ENCODE measurements at places on chromosomes 2 and 18.

GRCh38 chr2:190572246-190572645 is 37.7 kb upstream of the NEMP2 start:
- DNase-seq = no peak

DNA sequence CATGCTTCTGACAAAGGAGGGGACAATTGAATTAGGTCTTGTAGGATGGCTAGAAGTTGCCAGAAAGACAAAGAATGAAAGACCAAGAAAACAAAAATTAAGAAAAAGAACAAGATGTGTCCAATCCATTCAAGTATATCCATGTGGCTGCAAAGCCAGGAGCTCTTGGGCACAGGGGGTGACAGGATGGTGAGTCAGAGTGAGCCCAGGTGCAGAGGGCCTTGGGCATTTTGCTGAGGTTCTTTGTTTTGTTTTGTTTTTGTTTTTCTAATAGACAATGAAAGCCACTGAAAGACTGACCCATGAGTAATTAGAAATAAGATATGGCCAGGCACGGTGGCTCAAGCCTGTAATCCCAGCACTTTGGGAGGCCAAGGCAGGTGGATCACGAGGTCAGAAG is 104.6 kb upstream of the KLHL29 start:
- no peak for DNase-seq

DNA sequence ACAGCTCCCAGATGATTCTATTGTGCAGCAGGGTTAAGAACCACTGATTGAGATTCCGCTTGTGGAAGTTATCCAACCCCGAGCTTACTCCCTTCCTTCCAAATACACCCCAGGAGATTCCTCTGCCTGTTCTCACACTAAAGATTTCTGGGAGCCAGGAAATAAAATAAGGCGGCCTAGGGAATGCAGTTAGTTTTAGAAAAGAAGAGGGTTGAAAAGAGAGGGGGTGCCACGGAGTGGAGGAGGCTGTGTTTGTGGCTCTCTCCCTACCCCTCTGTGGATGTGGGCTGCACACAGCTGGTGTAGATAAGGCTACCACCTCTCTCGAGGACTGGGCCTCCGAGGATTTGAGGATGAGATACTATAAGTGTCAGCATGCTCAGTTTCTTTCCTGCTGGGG is 25.1 kb upstream of the SP3 start:
- DNase-seq = no peak

DNA sequence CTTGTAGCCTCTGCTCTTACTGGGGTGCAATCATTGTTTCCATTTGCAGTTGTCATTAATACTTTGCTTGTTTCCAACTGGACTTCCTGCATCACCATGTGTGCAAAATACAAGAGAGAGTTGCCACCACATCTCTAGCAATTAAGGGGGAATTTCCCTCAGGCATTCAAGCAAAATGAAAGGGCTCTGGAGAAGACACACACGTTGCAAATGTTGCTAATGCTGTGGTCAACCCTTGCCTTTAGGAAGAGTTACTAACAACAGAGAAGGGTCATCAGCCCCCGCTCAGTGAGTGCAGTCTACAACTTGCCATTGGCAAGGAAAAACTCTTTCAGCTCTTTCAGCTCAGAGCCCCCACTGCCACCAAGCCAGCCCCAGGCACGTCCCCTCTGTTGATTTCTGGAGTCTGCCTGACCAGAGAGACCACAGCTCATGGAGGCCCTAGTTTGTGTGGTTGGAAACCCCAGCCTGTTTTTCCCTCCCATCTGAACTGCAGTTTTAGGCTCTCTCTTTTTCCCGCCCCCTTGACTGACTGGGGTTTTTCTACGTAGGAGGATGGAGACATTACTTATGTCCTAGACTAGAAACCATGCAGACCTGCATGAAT is 25.9 kb upstream of the GPR45 start:
- no peak for DNase-seq

GRCh38 chr18:75089748-75090327 is 119.1 kb downstream of the PTGR3 start:
- no peak for DNase-seq

GRCh38 chr2:225171350-225171749 is 129.1 kb upstream of the DOCK10 start:
- no peak for DNase-seq

DNA sequence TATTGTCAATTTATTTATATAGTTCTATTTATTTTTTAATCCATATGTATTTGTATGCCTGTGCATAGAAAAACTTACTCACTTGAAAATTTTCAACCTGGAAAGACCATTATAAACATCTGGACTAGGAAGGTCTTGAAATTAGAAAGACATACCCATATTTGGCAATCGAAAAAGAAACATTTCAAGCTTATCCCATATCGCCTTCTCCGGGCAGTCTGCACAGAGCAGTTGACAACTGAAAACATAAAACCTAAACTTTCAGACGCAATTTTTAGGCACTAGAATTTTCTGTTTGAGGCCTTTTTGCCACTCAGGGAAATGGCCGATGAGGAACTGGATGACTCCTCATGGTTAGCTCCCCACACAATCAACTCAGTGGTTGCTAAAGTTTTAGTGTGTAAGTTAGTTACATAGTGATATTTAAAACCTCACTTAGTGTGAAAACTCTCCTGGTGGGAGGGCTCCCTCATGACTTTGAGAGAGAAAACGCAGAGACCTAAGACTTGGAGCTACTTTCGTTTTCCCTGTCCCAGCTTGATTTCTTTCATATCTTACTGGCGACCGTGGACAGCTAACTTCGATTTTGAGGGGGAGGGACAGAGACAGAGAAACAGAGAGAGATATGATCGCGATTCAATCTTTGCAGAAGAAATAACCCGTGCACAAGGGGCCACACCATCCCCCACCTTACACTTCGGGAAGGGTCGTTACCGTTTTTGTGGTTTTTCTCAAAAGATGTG is 3.2 kb upstream of the HOXD12 start:
- DNase-seq = no peak

GRCh38 chr18:46660957-46661749 is 4.1 kb upstream of the LOXHD1 start:
- DNase-seq = no peak

GRCh38 chr2:235460548-235461047 is 33.2 kb upstream of the AGAP1 start:
- DNase-seq = no peak

- DNase-seq = no peak
These were observed 32.3 kb downstream of the SCN9A start for GRCh38 chr2:166343467-166343866.

DNA sequence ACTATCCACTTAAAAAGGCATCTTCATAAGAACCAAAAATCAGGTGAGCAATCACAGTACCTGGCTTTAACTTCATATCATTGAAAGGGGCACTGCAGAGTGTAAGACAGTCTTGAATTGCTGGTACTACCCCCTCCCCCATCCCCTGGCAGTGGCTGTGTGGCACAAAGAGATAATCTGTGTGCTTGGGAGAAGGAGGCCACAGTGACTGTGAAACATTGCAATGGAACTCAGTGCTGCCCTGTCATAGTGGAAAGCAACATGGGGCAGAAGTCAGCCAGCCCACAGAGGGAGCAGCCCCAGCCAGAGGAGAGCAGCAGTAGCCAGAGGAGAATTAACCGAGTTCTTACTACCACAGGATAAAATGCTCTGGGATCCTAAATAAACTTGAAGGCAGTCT is 45.3 kb upstream of the UGP2 start:
- DNase-seq = no peak

DNA sequence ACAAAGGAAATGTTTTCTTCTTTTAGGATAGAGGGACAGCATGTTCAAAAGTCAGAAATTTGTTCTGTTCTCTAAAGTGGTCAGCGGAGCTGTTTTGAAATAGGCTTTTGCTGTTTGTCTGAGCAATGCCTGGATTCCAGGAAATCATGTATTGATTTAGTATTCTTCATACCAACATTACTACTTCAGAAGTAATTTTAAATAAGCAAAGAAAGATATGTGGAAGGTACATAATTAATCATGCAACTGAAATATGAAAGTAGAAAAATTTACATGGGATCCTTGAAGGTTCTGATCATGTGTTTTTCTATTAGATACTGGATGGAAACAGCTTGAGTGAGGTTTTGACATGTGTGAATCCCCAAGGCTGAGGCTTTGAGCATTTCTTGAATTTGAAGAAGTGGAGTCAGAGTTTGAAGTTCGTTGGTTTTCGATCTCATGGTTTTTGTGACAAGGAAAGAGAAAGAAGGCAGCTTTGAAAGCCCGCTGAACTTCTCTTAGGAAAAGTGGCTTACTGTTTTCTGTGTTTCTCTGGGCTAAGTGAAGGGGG is 220.0 kb downstream of the LDLRAD4 start:
- DNase-seq = no peak

DNA sequence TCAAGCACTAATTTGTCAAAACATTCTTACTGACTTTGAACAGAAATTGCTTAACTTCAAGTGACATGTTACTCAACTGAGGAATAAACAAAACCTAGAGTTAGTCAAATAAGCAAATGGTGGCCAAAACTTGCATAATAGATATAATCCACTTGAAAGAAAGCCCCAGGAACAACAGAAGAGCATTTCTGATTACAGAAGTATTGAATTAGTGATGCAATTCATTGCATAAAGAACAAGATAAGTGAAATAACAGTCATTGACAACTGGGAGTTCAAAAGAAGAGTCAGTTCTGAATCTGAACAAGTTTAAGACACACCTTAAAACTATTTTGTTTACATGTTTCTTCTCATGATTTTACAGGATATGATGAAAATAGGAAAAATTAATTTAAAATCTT is 30.8 kb downstream of the COBLL1 start:
- DNase-seq = no peak

DNA sequence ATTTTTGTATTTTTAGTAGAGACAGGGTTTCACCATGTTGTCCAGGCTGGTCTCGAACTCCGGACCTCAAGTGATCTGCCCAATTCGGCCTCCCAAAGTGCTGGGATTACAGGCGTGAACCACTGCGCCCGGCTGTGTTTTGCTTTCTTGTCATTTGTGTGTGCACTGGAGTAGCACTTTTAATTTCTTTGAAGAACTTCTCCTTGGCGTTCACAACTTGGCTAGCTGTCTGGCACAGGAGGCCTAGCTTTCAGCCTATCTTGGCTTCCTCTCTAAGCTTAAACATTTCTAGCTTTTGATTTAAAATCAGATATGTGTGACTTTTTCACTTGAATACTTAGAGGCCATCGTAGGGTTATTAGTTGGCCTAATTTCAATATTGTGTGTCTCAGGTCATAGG is 93.0 kb downstream of the COMMD1 start:
- DNase-seq = no peak

- no peak for DNase-seq
These were observed 253.8 kb downstream of the TGIF1 start for GRCh38 chr18:3703732-3704176.

GRCh38 chr2:157460384-157460837 is 16.5 kb upstream of the CYTIP start:
- no peak for DNase-seq

- DNase-seq = no peak
These were observed at the start of gene GAL3ST2 for GRCh38 chr2:241776336-241777169. GAL3ST2 (plus strand) TSS chr2:241776822; CDS start chr2:241776956, 134 bp downstream.

DNA sequence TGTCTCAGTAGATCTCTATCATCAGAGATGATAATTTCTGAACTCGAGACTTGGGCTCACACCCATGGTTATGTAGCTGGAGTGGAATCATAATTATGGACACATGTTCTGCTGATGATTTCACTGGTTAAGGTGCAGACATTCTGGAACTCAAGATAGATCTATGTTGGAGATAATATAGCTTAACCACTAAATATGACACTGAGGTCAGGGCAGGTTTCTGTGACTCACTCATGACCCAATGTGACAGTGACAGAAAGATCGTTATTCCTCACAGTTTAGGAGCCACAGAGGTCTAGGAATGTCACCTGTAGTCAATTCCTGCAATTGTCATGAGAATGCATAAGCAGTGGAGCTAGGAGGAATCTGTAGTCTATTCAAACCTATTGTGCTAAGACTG is 828.6 kb downstream of the TRIB2 start:
- no peak for DNase-seq

- no peak for DNase-seq
These were observed 1.6 kb downstream of the LGALSL start for GRCh38 chr2:64455545-64455944.

DNA sequence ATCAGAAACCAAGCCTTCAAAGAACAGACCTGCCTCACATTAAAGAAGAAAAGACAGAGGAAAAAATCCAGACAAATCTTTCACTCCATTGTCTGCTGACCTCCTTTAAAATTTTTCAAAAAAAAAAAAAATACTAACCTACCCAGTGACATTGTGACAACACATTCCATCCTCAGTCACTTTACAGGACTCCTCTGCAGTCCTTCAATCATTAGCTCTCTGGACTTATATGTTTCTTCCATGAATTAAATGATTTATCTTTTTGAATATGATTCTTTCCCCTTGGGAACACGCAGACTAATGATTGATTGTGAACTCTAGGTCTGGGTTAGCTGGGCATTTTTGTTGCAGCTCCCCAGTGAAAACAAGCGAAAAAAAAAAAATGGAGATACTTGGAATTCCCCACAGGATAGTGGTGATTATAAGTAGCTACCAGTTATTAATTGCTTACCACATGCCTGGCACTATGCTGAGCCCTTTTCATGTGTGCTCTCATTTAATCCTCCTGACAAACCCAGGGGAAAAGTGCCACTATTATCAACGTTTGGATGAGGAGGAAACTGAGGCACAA is 261.3 kb upstream of the NCKAP5 start:
- DNase-seq = no peak

GRCh38 chr2:53739032-53739431 is 28.6 kb upstream of the CHAC2 start:
- DNase-seq = no peak

DNA sequence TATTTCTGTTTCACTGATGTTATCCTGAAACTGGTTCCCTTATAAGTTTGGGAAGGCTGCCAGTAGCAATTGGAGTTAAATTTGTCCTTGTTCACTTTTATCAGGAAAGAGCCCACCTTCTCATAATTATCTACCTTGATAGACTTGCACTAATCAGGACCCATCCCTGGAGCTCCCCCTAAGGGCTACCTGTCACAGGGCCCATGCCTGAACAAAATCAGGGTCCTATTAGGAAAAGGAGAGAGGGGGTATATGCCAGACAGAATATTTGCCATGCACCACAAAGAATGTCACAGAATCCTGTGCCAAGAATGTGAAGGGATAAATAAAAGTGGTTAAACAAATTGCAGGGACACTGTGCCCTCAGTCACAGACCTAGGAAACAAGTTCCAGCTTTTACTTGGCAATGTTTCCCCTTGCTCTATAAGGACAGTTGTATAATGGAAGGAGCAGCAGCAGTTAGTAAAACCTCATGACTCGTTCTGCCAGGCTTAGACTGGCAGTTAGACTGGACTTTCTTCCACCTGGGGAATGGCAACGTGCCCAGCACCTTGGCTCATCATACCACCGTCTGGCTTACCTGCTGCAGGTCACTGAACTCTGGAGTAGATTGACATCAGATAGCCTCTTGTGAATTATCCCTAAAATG is 32.3 kb upstream of the VWC2L start:
- DNase-seq = no peak
